ENCODE measurements at places on chromosomes 1 and 21. TPM values are rescaled to one million over a fixed set of nuclear protein-coding genes. Genes with fewer than 3 reads are reported as not detected.

The LCE1E gene
- total RNA-seq: not detected

The CNIH3 gene
- total RNA-seq: 1.9 TPM

The SIPA1L2 gene
- 22.6 TPM for total RNA-seq

The PWP2 gene
- 25.1 TPM for total RNA-seq

The FMO2 gene
- total RNA-seq: not detected

The S100A8 gene
- total RNA-seq: not detected

The ZNF593OS gene
- not detected for total RNA-seq

The RORC gene
- not detected for total RNA-seq

The ADCY10 gene
- total RNA-seq: under 0.01 TPM
